Psoas muscle (tissue), 8 donors: ENCODE measurements at places on chromosomes 3 and 15. TPM values are rescaled to one million over a fixed set of nuclear protein-coding genes. Genes with fewer than 3 reads are reported as not detected.
A peak's percentile ranks its signal among the peaks of the same experiment; 100 is the strongest.

GRCh38 chr3:9553948-9554513 lies 409 bp upstream of the LHFPL4 start:
- DNase-seq = no peak

GRCh38 chr3:56048331-56048730 lies 419.9 kb downstream of the ERC2 start:
- no peak for DNase-seq

GRCh38 chr15:96365781-96366525 lies 35.5 kb downstream of the NR2F2 start:
- DNase-seq = no peak

GRCh38 chr3:39295184-39295775 lies 15.4 kb upstream of the CX3CR1 start:
- no peak for DNase-seq

- no peak for DNase-seq
Observed at GRCh38 chr3:106119614-106120082, 250.8 kb upstream of the CBLB start.

DNA sequence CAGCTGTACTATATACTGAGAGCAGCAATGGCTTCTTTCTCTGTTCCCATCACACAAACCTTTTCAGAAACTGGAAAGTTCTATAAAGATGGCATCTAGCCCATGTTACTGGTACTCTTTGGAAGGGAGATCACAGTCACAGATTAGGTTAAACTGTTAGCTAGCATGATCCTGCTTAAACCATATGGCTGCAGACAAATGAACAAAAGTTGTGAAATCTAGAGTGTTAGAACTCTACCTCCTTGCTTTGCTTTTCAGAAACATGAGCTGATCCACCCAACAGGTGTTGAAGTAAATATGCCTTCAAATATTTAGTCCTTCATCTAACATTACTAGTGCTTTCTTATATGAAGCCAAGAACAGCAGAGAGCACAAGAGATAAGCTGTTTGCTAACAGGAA lies 102.6 kb downstream of the SNRK start:
- no peak for DNase-seq

NR2E3 gene
- not detected for total RNA-seq

FBXL2 gene
- 1.3 TPM for total RNA-seq

GRCh38 chr15:76195506-76196268 lies 115.6 kb downstream of the ETFA start:
- no peak for DNase-seq

DNA sequence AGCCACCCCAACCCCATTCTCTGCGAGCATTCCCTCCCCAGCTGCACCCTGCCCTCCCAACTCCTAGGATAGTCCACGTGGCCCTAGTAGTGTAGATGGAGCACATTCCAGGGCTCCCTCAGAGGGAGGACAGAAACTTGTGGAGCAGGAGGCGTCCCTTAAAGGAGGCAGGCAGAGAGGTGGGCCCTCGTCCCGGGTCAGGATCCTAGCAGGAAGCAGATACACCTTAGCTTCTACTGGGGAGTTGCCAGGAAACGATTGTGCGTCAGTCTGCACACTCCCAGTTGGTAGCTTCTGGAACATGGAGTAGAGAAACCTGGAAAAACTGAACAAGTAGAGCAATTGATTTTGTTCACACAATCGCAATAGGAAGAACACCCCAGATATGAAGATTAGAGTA lies 43.9 kb upstream of the KLHL25 start:
- DNase-seq = no peak

ADGRG7 gene
- total RNA-seq = not detected

FETUB gene
- total RNA-seq = not detected

GRCh38 chr15:74179983-74180880 lies 6.7 kb downstream of the ISLR start:
- DNase-seq = peak; percentile 65

GRCh38 chr3:117887901-117888300 lies 1146.7 kb downstream of the IGSF11 start:
- DNase-seq = no peak

DNA sequence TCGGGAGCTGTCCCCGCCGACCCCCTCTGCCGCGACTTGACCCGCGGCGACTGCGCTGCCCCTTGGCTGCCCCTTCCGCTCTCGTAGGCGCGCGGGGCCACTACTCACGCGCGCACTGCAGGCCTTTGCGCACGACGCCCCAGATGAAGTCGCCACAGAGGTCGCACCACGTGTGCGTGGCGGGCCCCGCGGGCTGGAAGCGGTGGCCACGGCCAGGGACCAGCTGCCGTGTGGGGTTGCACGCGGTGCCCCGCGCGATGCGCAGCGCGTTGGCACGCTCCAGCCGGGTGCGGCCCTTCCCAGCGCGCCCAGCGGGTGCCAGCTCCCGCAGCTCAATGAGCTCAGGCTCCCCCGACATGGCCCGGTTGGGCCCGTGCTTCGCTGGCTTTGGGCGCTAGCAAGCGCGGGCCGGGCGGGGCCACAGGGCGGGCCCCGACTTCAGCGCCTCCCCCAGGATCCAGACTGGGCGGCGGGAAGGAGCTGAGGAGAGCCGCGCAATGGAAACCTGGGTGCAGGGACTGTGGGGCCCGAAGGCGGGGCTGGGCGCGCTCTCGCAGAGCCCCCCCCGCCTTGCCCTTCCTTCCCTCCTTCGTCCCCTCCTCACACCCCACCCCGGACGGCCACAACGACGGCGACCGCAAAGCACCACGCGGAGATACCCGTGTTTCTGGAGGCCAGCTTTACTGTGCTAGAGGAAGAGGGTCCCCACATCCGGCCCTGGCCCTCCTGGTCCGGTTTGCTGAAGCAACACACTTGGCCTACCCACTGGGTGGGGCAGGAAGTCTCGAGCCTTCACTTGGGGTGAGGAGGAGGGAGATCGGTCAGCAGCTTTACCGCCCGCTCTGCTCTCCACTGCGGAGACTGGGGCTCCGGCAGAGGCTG lies at the start of gene RASSF1:
Gene RASSF1, minus strand, starts transcription at position 389 of the 882 bp plus-strand sequence. Its CDS starts 31 bp downstream, at position 358.
- DNase-seq = peak; percentile 86
